Amniotic epithelial cell (primary cell): ENCODE measurements at places on chromosomes 1 and 21.

- DNase-seq, result no peak
Observed at GRCh38 chr1:74835051-74835450, 102.1 kb downstream of the TYW3 start.

DNA sequence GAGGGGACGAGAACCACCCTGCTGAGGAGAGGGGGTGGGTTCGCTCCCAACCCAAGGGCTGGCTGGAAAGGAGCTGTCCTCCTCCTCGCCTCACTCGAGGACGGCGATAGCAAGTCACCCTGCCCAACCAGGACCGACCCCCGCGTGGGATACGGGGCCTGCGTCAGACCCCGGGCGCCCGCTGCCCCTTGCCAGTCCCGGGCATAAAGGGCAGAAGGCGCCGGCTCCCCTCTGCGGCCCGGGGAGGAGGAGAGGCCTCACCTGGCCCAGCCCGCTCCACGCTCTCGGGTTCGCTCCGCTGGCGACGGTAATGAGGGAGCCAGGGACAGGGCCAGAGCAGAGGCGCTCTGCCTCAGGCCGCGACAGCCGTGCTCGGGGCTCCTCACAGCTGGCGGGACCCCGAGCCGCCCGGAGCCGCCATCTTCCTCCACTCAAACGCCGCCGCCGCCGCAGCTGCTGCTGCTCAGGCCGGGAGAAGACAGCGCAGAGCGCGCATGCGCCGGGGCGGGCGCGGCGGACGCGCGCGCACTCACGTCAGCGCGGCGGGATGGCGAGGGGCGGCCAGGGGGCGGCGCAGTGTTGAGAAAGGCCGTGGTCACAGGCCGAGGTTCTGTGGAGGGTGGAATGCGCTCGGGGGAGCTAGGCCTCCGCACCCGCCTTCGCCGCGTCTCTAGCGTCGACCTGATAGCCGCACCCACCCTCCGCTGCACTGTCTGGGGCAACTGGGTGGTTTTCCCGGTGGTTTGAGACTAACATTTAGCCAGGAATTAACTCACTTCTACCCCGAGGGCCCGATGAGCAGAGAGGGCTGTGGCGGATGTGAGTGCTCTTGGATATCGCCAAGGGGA is at the start of gene FBXO42:
FBXO42 (minus strand) TSS at position 487 of the 848 bp plus-strand sequence. CDS start 37,062 bp downstream, outside the sequence.
- DNase-seq, result peak; percentile 88

GRCh38 chr1:76595024-76595423 is 272.3 kb upstream of the ST6GALNAC5 start:
- DNase-seq, result peak; percentile 1

- DNase-seq, result no peak
Observed at GRCh38 chr1:177211231-177211630, 40.5 kb downstream of the BRINP2 start.

DNA sequence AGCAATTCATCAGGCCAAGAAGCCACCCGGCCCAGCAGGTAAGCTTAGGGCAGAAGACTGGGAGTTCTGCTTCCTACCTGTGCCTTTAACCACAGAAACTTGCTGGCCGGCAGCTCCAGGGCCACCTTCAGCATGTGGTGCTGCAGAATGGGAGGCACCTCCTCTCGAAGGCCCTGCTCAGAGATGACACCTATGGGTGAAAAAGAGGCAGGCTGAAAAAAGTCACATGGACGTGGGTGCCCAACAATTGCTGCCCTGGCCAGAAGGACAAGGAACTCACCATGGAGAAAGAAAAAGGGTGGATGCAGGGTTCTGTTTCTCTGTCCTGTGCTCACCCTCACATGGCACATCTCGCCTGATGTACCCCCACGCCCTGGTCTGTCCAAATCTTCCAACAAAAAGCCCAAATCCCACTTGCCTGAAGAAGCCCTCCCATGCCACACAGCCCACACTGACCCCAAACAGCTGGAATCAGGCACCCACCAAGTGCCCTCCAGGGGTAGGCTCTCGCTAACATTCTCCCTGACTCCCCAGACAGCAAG is 33.0 kb downstream of the URB1 start:
- no peak for DNase-seq
